ENCODE measurements at places on chromosomes 4 and X. TPM values are rescaled to one million over a fixed set of nuclear protein-coding genes. Genes with fewer than 3 reads are reported as not detected.

The GAB3 gene
- total RNA-seq: 7.6 TPM

The CXorf65 gene
- not detected for total RNA-seq

The SERTM2 gene
- 28.2 TPM for total RNA-seq

The P2RY8 gene
- 0.74 TPM for total RNA-seq

The RPA4 gene
- 7.4 TPM for total RNA-seq

The ADGRG4 gene
- total RNA-seq: 0.25 TPM

The PLXNB3 gene
- total RNA-seq: 36.1 TPM

The ERAS gene
- not detected for total RNA-seq

The SSX4 gene
- total RNA-seq: not detected

- no peak overlapping the region for H3K4me3 ChIP-seq
- peaks cover 24% of the 10 kb centered on the region for H3K4me1 ChIP-seq
- DNase-seq: no peak
Observed at GRCh38 chr4:100287534-100287933, 97.3 kb upstream of the DDIT4L start.

DNA sequence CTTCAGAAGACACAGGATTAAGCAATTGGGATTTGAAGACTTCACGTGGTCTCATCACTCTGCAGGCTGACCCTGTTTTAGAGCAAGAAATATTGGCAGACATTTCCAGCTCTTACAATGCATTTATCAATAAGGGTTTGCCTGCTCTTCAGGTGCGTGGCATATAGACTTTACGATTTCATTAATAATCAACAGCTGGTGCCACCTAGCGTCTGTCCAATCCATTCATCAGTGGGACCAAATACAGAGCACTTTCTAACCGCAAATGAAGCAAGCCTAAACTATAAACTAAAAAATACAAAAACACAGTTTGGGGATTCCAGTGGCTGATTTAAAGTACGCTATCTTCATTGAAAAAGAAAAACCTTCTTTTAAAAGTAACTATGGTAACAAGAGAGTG, 125.4 kb upstream of the DMD start:
- no peak for DNase-seq
- H3K36me3 ChIP-seq: no peaks in the 10 kb centered on the region
- no peaks in the 10 kb centered on the region for H3K27me3 ChIP-seq
- no peaks in the 10 kb centered on the region for H3K4me1 ChIP-seq

DNA sequence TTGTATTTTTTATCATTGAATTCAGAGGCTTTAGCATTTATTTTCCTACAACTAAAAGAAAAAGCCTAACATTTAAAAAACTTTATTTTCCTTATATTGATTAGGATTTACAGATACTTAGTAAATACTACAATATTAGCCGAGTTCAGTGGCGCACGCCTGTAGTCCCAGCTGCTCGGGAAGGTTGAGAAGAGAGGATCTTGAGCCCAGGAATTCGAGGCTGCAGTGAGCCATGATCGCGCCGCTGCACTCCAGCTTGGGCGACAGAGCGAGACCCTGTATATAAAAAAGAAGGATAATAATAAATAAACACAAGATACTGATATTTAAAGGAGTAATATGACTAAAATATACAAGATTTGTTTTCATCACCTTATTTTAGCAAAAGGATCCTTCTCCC, 681 bp upstream of the UPF3B start:
- no peaks in the 10 kb centered on the region for H3K4me1 ChIP-seq
- H3K27ac ChIP-seq: peak overlapping the region; percentile 81
- no peaks in the 10 kb centered on the region for H3K27me3 ChIP-seq
- H3K36me3 ChIP-seq: no peaks in the 10 kb centered on the region

DNA sequence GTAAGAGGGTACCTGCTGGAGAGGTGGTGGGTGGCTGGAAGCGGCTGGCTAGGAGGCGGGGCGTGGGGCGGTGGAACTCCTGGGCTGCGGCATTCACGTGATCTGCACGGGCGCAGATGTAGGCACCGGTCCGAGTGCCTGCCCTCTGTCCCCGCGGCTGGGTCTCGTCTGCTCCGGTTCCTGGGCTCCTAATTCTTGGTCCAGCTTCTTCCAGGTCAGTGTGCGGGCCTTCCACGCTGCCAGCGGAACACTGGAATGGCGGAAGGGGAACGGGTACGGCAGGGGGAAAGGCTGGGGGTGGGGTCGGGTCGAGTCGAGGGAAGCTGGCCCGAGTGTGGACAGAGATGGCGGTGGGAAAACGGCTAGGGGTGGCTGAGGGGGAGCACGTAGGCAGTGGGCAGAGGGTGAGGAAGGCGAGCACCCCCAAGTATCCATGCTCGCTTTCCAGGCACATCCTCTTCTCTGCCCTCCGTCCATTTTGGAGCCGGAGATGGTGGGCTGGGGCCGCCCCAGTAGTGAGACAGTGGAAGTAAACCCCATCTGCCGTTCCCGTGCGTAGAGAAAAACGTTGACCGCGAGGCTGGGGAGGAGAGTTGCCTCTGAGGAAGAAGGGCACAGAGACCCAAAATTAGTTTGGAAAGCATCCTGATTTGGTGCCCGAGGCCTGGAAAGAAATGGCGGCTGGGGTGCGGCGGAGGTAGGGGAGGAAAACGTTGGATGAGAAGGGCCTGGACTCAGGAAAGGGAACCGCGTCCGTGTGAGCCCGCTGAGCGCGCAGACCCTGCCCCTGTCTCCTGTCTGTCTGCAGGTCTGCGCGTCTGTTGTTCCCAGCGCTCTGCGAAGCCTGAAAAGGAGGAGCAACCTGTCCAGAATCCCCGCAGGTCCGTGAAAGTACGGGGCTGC, at the start of gene TCEAL4:
Gene TCEAL4, plus strand, starts transcription at position 105 of the 903 bp plus-strand sequence. CDS start 1,161 bp downstream, outside the sequence.
- DNase-seq: no peak
- H3K27ac ChIP-seq: peak within 1 kb of the TSS; percentile 92
- peaks cover 5% of the 10 kb centered on the region for H3K4me1 ChIP-seq
- peak within 1 kb of the TSS; percentile 47 for H3K4me3 ChIP-seq
- H3K36me3 ChIP-seq: no peaks in the 10 kb centered on the region

- H3K27me3 ChIP-seq: no peaks in the 10 kb centered on the region
- H3K4me3 ChIP-seq: no peak overlapping the region
- H3K36me3 ChIP-seq: no peaks in the 10 kb centered on the region
- H3K27ac ChIP-seq: no peak overlapping the region
- H3K4me1 ChIP-seq: no peaks in the 10 kb centered on the region
Observed at GRCh38 chr4:31442236-31442635, 722.1 kb downstream of the PCDH7 start.

DNA sequence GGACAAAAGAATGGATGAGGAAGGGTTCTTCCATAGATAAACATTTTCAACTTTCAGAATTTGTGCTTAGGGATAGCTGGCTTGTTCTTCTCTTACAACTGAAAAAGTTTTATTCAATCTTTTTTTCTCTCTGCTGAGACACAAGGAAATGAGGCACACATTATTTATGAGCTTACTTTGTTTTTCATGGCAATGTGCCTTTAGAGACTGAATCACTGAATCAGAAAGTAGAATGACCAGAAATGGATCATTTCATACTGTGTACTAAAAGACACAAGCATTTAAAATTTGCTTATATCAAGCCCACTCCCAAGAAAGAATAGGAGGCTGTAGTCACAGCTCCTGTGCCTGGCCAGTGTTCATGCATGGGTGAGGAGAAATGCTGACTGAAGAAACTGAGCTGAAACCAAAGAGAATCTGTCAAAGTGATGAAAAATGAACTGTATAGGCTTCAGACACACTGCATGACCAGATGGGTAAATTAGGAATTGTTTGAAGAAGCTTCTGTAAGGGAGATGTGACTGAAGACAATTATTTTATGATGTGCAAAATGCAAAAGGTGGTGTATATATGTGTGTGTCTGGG, 413.8 kb downstream of the RAPGEF2 start:
- no peaks in the 10 kb centered on the region for H3K4me1 ChIP-seq
- no peaks in the 10 kb centered on the region for H3K27me3 ChIP-seq
- no peaks in the 10 kb centered on the region for H3K36me3 ChIP-seq
- no peak for DNase-seq
- no peak overlapping the region for H3K4me3 ChIP-seq
- no peak overlapping the region for H3K27ac ChIP-seq

- H3K4me3 ChIP-seq: no peak overlapping the region
- no peaks in the 10 kb centered on the region for H3K36me3 ChIP-seq
- no peaks in the 10 kb centered on the region for H3K27me3 ChIP-seq
Observed at GRCh38 chr4:35884714-35885480, 359.4 kb downstream of the ARAP2 start.

DNA sequence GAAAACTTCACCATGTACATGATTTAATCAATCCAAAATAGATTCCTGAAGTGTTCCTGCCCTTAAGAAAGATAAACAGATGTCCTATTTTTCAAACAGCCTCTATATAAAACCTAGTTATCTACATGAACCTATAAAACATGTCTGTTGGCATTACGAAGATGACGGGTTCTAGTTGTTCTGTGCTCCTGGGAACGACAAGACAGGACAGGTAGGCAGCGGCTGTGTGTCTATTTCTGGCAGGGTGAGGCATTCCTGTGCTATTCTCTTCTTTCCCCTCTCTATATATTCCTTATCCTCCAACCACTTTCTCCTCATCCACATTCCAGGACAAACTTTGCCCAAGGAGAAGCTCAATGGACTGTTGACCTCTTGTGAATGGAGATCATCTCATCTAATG, 6.1 kb downstream of the FAT1 start:
- H3K4me1 ChIP-seq: peaks cover 33% of the 10 kb centered on the region
- no peak overlapping the region for H3K4me3 ChIP-seq
- DNase-seq: no peak

DNA sequence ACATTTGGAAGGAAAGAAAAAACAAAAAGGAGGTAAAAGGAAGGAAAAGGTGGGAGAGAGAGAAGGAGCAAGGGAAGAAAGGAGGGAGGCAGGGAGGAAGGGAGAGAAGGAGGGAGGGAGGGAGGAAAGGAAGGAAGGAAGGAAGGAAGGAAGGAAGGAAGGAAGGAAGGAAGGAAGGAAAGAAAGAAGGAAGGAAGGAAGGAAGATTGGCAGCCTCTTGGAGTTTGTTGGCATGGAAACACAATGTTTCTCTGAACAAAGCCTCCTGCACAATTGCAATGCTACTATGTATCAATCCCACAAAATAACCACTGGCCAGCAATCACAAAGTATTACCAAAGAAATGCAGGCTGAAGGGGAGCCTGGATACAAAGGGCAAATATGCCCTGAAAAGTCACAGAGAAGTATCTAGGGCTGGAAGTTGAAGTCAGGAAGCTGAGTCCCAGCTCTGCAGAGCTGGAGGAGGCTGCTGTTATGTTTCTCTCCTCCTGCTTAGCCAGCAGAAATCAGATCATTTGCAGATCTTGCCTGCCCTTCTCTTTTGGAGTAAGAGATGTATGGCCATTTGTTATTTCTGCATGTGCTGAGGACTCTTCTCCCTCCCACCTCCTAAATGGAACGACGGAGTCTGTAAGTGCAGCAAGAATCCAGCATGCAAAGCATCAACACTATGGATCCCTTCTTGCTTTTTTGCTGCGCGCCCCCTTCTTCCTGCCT, 195.9 kb upstream of the LDB2 start:
- DNase-seq: no peak
- H3K27ac ChIP-seq: no peak overlapping the region
- no peaks in the 10 kb centered on the region for H3K36me3 ChIP-seq
- H3K27me3 ChIP-seq: no peaks in the 10 kb centered on the region
- H3K4me1 ChIP-seq: no peaks in the 10 kb centered on the region

DNA sequence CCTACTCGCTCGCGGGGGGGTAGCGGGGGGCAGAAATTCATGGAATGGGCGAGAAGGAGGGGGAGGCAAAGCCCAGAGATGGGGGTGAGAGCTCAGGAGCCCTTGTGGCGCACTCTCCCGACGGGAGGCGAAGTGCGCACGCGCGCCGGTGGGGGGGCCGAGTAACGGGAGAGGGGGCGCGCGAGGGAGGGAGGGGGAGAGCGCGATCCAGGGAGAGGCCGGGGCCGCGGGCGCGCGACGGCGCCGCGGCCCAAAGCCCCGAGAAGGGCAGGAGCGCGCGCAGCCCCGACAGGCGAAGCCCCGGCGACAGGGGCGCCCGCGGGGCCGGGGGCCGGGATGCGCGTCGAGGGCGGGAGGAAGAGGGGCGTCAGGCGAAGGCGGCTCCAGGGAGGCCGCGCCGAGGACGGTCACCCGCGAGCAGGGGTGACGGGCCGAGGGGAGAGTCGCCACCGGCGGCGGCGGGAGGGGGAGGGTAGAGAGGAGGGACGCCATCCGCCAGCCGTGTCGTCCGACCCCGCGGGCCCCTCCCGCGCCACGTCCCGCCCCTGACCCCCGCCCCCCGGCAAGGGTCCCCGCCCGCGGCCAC, 421 bp downstream of the MECP2 start:
- H3K27ac ChIP-seq: peak overlapping the region; percentile 97
- peaks cover 25% of the 10 kb centered on the region for H3K4me1 ChIP-seq
- DNase-seq: no peak
- H3K4me3 ChIP-seq: peak overlapping the region; percentile 67
- no peaks in the 10 kb centered on the region for H3K36me3 ChIP-seq

DNA sequence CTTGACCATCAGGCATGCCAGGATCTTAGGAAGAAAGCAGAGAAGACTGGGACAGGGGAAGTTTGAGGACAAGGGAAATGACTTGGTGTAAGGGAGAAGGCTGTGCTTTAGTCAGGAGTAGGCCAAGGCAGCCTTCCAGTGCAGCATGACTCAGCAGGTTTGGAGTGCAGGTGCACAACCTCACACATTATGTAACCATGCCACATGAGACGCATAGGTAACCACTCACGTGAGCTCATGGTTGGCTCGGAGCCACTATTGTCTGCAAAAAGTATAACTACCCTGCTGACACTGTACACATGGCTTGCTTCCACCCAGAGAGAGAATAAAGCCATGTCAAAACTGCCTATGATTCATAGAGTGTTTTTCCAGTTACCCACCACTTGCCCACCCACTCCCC, 715.9 kb downstream of the SMARCA1 start:
- no peak overlapping the region for H3K27ac ChIP-seq
- no peak overlapping the region for H3K4me3 ChIP-seq
- H3K27me3 ChIP-seq: no peaks in the 10 kb centered on the region
- no peaks in the 10 kb centered on the region for H3K36me3 ChIP-seq
- H3K4me1 ChIP-seq: no peaks in the 10 kb centered on the region
- no peak for DNase-seq

DNA sequence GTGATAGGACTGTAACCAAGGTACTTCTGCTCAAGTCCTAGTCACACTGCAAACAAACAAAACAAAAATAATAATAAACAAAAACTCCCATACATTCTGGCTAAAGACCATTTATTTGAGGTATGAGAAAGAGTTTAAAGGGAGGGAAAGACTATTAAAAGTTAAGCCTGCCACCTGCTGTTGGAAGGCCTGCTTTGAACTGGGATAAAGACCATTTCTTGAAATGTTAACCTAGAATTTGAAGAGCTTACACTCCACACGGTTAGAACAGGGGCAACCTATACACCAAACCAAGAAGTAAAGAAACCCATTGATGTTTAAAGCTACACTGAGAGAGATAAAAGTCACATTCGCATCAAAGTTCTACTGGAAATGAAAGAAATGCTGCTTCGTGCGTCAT, 548.7 kb upstream of the DIPK2B start:
- H3K27ac ChIP-seq: no peak overlapping the region
- H3K4me1 ChIP-seq: peaks cover 21% of the 10 kb centered on the region
- no peak for DNase-seq
- H3K36me3 ChIP-seq: no peaks in the 10 kb centered on the region
- no peaks in the 10 kb centered on the region for H3K27me3 ChIP-seq

DNA sequence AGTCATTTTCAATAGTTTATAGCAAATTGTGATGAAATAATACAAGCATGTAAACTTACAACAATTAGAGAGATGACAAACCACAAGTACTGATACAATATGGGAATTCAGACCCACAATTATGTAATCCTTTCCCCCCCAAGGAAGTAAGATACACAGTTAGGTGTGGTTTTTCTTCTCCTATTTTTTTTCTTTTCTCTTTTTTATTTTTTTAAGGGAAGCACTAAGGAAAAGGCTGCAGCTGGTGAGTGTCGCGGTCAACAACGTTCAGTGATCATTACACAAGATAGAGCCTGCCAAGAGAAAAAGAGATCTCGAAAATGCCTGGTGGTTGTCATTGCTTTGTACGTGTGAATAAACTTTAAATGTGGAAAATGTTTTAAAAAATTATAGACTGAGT, 9.8 kb downstream of the NDNF start:
- H3K27me3 ChIP-seq: no peaks in the 10 kb centered on the region
- no peaks in the 10 kb centered on the region for H3K36me3 ChIP-seq
- no peak overlapping the region for H3K4me3 ChIP-seq
- H3K27ac ChIP-seq: no peak overlapping the region
- no peak for DNase-seq
